ENCODE measurements at places on chromosomes 7 and 10.

GRCh38 chr7:105647591-105647990 lies 66.3 kb upstream of the EFCAB10 start:
- DNase-seq: no peak

DNA sequence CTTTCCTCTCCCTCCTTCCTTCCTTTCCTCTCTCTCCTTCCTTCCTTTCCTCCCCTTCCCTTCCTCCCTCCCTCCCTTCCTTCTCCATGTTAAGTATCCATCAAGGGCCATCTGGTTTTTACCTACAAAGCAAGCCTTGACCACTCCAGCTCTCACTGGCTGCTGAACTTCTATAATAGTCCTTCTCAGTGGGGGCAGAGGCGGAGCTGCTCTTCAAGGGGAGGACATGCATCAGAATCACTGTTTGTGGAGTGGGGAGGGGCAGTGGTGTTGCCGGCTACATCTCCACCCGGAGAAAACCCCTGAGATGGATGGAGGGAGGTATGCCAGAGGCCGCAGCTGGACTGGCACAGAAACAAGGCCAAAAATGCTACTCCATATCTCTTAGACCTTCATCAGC lies 25.9 kb downstream of the LAMB1 start:
- DNase-seq: no peak

- DNase-seq: no peak
Measured at GRCh38 chr7:114183311-114184088, 231.1 kb upstream of the FOXP2 start.

GRCh38 chr7:117737926-117738325 lies 135.3 kb downstream of the CTTNBP2 start:
- DNase-seq: no peak

GRCh38 chr10:20006169-20006870 lies 190.1 kb downstream of the PLXDC2 start:
- DNase-seq: no peak

DNA sequence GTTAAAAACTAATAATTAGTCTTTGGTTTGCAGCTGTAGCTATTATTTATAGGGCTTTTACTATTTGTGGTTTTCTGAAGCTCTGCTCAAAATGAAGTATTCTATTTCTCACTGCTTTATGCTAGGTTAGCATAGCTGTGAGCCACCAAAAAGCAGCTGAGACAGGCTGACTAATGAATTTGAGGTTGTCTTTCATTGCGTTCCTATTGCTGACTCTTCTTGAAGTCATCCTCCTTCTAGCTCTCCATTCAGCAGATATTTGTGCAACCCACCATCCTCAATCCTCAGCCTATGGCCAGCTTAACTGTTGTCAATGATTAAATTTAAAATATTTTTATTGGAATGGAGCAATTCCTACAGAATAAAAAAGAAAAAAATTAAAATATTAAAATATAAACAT lies 2.1 kb upstream of the RALA start:
- DNase-seq: no peak

- DNase-seq: no peak
Measured at GRCh38 chr10:50379616-50380015, 128.3 kb upstream of the ASAH2 start.

GRCh38 chr7:54705436-54705835 lies 53.6 kb downstream of the SEC61G start:
- no peak for DNase-seq

DNA sequence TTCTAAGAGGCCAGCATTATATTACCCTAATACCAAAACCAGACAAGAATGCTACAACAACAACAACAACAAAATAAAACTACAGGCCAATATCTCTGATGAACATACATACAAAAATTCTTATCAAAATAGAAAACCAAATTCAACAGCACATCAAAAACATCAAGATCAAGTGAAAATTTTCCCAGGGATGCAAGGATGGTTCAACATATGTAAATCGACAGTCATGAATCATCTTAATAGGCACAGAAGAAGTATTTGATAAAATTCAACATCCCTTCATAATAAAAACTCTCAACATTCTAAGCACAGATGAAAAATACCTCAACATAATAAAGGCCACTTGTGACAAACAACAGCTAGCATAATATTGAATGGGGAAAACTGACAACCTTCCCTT lies 75.3 kb downstream of the JMJD1C start:
- no peak for DNase-seq

- no peak for DNase-seq
Measured at GRCh38 chr10:52111101-52111891, 202.8 kb upstream of the DKK1 start.

GRCh38 chr7:78852951-78853350 lies 600.5 kb downstream of the MAGI2 start:
- DNase-seq: no peak

DNA sequence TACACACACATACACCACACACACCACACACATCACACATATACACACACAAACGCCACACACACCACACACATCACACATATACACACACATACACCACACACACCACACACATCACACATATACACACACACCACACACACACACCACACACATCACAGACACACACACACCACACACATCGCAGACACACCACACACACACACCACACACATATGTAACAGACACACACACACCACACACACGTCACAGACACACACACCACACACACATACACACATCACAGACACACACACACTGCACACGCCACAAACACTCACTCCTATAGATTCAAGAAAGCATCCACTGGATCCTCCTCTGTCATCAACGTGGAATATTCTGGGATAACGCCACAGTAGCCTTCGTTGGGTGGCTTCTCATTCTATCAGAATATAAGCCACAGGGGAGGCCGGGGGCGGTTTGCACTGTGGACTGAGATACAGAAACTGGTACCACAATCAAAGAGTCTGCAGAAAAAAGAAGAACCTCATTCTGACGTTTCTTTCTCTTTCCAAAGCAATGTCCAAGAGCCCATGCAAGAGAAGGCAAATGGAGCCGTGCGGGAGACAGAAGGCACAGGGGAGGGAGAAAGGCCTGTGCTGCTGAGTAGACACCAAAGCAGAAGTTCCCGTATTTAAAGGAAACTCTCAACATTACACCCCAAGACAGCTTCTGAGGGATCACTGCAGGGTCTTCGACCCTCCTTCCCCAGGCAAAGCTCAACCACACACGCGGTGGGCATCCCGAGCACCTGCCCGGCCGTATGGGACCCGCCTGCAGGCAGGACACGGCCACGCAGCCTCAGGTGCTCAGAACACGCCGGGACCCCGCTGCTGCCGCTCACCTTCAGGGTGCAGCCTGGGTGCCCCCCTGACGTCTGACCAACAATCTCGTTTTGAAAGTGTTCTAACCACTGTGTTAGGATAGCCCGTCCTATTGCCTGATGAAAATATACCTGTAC lies 321.2 kb downstream of the DNAJB6 start:
- no peak for DNase-seq

- DNase-seq: no peak
Measured at GRCh38 chr7:23471106-23471859, 992 bp upstream of the IGF2BP3 start.

- DNase-seq: no peak
Measured at GRCh38 chr7:29287366-29287765, 92.8 kb downstream of the CHN2 start.

- peak; percentile 63 for DNase-seq
Measured at GRCh38 chr7:100694098-100694745, at the start of gene GIGYF1. Gene GIGYF1 (minus strand): TSS chr7:100694250. CDS start chr7:100688238, 6,012 bp downstream.

GRCh38 chr7:111098011-111098925 lies 7.3 kb downstream of the LRRN3 start:
- DNase-seq: peak; percentile 67

GRCh38 chr10:62388328-62388727 lies 14.2 kb downstream of the ZNF365 start:
- DNase-seq: no peak

DNA sequence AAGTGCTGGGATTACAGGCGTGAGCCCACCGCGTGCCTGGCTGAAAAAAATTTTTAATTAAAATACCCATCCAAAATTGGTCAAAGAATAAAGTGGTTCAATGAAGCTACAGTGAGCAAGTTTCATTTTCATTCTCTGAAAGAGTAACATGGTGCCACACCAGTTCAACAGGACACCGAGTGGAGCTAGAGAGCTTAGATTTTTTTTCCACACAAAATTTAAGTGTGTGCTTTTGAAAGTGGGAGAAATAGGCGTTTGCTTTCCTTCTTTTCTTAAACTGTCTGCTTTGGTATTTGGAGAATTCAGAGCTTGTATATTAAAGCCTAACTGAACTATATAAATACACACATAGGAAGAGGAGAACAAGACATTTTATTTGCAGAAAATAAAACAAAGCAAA lies 43.4 kb downstream of the BPGM start:
- no peak for DNase-seq

GRCh38 chr7:32293833-32294232 lies 196.3 kb downstream of the LSM5 start:
- DNase-seq: no peak

GRCh38 chr10:44402465-44403195 lies 17.7 kb upstream of the CXCL12 start:
- DNase-seq: no peak

- no peak for DNase-seq
Measured at GRCh38 chr10:75012471-75012870, 99.0 kb upstream of the SAMD8 start.

GRCh38 chr7:12322903-12323300 lies 80.8 kb downstream of the VWDE start:
- no peak for DNase-seq

- no peak for DNase-seq
Measured at GRCh38 chr7:142759433-142759832, 10.2 kb downstream of the PRSS1 start.

GRCh38 chr7:93461350-93461749 lies 113.2 kb downstream of the CALCR start:
- no peak for DNase-seq

GRCh38 chr10:72048450-72049124 lies 39.8 kb downstream of the SPOCK2 start:
- DNase-seq: peak; percentile 87

- no peak for DNase-seq
Measured at GRCh38 chr7:69780379-69780778, 182.1 kb downstream of the AUTS2 start.

DNA sequence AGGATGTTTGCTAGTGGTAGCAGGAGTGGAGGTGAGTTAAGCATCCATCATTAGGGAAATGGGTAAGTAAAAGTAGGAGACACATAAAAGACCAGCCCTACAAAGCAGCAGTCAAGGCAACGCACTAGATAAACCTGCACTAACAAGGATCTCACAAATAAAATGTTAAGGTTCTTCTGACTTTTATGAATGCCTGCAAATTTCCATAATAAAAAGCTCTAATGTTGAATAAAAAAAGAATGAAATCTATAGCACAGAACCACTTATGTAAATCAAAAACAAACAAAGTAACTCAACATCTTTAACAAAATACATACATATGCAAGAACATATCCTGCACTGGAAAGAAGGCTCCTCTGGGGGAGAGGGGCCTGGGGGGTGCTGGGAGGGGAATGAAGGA lies 4.6 kb downstream of the SGMS1 start:
- no peak for DNase-seq

- DNase-seq: no peak
Measured at GRCh38 chr7:134062460-134062859, 64.7 kb upstream of the LRGUK start.

DNA sequence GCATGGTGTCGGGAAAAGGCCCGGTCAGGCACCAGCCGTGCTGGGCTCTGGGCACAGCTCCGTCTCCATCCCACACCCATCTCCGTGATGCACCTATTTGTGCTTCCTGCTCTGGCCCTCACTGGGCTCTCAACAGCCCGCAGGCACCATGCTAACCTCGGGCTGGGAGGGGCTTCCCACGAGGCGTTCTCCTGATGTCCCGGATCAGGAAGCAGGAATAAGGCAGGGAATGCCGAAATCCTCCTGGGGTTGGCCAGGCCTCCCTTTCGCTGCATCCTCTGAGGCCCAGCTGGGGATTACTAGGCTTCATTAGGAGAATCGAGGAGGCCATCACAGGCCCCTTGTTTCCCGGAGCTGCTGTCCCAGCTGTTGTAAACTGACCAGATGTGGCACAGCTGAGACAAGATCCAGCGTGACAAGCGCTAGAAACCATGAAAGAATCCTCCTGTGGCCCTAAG lies 72.0 kb downstream of the FAM53B start:
- DNase-seq: no peak

DNA sequence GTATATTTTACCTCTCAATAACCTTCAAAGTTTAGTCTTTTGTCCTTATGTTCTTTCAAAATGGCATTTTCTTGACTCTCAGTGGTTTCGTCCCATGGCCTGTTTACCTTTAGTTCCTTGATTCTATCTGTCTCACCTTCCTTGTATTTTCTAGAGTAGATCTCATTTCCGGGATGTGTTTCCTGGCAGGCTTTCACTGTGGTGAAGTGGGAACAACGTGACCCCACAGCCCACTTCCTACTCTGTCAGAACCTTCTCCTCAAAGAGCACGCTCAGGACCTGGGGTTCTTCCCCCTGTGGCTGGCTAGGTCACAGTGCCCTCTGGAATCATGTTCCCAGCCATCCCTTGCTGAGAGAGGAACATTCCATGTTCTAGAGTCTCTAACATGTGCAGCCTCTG lies 129.9 kb upstream of the ZNF32 start:
- DNase-seq: no peak

DNA sequence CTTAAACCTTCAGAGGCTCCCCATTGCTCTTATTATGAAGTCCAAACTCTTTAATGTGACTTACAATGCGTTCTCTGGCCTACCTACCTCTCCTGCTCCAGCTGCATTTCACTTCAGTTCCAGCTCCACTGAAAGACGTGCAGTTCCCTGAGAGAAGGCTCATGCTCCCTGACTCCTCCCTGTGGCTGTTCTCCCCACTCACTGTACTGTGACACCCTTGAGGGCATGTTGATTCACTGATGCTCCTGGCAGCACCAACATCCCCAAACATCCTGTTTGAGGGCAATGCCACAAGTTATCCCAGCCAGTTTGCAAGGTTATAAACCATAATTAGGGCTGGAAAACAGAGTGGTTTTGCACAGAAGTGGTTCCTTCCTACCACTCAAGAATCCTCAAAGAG lies 111.2 kb downstream of the LSM5 start:
- no peak for DNase-seq

Measured in T-cell (primary cell).